ENCODE measurements at places on chromosomes 2 and 18.

DNA sequence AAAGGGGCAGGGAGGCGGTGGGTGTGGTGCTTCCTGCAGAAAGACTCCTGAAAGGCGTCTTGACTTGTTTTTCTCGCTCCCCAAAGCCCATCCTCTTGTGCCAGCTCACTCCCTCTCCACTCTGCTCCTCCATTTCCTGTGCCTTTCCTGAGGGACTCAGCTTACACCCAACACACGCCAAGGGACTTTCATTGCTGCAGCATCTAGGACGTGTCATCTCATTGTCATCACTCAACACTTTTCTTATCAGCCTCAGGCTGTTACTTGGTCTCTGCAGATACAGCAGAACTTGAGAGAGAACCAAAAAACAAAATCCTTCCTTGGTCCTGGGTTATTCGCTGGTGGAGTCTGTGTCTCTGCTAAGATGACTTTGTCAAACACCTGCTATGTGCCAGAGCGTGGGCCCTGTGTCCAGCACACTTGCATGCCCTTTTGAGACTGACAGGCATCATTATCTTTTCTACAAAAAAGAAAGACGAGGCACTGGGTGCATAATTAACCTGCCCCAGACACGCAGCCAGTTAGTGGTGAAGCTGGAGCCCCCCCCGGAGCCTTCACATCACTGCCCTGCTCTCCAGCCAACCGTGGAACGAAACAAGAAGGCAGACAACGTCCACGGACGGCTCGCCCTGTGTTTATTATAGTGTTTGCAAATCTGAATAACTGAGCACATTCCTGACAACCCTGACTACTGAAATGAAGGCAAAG is 261.7 kb upstream of the HDAC4 start:
- DNase-seq: no peak

- DNase-seq: peak; percentile 50
These were observed 25.4 kb upstream of the CHN1 start for GRCh38 chr2:175030380-175031271.

GRCh38 chr2:60867007-60867406 is 14.4 kb upstream of the REL start:
- DNase-seq: no peak

DNA sequence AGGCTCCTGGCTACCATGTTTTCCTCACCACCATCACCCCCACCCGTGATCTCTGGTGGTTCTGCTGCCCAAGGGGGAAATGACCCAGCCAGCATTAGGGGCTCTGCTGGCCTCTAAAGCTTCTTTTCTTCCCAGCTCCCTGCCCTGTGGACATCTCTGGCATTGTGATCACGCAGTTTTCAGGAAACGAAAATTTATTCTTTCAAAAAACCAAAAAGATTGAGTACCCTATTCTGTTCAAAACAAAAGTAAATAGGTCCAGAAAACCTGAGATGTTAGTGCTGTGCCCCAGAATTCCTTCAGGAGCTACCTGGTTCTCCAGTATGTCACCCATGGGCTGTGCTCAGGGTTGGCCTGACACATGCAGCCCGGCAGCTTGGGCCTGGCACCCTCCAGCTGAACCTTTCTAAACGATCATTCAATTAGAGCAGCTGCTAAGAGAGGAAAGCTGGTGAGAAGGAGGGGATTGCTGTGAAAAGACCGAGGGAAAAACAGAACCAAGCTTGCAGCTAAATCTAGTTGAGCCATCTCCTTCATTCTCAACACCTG is 157.5 kb downstream of the MGAT5 start:
- no peak for DNase-seq

GRCh38 chr2:218265626-218266025 is 4.3 kb downstream of the AAMP start:
- DNase-seq: no peak

- no peak for DNase-seq
These were observed 73.4 kb upstream of the ITPRID2 start for GRCh38 chr2:181818058-181818680.

DNA sequence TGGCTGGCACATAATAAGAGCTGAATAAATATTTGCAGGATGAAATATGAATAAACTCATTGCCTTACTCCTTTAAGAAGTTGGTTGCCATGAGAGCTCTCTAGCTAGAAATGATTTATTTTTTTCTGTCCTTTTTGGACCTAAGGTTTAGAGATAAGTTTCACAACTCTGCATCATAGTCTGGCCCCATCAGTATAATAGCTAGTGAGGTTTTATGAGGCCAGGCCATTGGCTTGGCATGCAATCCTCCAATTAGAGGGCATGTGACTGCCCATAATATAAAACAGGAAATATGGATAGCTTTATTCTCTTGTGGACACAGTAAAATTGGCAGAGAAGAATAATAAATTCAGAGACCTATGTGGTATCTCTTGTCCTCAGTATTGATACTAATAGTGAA is 26.2 kb upstream of the INSIG2 start:
- DNase-seq: peak; percentile 48

DNA sequence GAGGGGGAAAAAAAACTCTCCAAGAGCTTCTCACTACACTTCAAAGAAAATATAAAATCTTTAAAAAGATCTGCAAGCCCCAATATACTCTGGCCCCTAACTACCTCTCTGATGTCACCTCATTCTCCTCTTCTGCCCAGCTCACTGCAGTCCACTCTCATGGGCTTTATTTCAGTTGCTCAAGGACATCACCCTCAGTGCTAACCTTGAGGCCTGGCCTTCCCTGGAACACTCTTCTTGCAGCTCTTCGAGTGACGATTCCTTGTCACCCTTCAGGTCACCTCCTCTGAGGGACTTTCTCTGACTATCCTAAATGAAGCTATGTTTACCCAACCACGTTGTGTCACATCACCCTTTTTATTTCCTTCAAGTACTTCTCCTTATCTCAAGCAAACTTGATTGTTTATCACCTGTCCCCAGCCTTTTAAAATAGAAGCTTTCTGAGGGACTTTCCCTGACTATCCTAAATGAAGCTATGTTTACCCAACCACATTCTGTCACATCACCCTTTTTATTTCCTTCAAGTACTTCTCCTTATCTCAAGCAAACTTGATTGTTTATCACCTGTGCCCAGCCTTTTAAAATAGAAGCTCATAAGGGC is 10.4 kb downstream of the RTTN start:
- DNase-seq: no peak

GRCh38 chr2:71521436-71521950 is 68.1 kb downstream of the DYSF start:
- no peak for DNase-seq

DNA sequence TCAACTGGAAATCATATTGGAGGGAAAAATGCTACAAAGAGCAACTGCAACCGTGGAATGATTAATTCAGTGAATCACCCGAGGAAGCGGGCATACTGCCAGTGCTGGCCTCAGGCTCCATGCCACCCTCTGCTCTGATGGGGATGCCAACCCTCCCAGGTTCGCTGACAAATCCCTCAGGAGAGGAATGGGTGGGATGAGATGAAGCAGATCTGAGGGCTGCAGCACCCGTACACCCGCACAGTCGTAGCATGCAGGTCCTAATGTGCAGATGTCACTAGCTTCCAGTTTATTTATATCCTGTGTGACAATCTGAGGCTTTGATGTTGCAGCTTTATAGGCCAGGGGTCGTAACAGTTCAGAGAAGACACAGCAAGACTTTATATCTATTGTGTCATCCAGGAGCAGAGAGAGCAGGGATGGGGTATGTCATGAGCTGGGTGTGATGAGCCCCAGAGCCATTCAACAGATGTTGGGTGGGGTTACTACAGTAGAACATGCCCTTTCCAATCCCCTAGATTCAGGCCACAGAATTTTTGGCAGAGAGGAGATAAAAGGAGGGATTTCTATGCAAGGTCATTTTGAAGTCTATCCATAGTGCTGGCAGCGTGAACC is 44.6 kb downstream of the DPP4 start:
- DNase-seq: peak; percentile 92

DNA sequence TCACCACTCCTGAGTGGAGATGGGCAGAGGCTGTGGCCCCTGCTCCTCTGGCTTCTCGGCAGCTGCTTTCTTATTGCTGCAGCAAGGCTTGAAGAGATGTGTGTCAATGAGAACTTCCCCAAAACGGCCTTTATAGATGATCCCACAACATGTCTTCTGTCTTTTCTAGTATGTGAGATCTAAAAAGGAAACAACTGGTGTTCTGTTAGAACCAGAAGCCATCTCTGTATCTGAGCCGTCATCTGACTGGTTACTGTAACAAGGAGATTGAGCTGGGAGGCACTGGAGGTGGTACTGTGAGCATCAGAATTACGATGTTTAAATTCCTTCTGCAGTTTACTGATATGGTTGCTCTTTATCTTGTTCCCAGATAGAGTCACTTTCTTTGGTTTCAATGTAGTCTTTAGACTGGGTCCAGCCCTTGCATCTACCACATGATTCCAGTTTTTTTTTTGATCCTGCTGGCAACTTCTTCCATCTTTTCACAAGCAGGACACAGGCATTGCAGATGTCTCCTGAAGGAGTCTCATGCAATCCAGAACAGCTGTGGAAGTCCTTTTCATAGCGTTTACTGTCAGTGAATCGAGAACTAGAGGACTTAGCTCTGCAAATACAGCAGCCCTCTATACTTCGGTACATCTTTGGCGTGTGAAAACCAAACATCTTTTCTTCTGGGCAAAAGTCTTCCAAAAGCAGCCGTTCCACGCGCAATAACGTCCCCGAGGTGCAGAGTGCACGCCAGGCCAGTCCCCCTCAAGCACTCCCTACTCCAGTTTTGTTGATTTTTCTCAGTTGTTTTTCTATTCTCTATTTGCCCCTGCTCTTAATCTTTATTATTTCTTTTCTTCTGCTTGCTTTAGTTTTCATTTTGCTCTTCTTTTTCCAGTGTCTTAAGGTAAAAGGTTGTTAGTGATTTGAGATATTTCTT is 29.7 kb downstream of the TAF4B start:
- peak; percentile 5 for DNase-seq

GRCh38 chr18:8754995-8755960 is 49.9 kb downstream of the MTCL1 start:
- peak; percentile 77 for DNase-seq

GRCh38 chr2:121564905-121565304 is 34.2 kb downstream of the RNU4ATAC start:
- DNase-seq: no peak

- DNase-seq: peak; percentile 64
These were observed 53.9 kb downstream of the PRKRA start for GRCh38 chr2:178397002-178397605.

DNA sequence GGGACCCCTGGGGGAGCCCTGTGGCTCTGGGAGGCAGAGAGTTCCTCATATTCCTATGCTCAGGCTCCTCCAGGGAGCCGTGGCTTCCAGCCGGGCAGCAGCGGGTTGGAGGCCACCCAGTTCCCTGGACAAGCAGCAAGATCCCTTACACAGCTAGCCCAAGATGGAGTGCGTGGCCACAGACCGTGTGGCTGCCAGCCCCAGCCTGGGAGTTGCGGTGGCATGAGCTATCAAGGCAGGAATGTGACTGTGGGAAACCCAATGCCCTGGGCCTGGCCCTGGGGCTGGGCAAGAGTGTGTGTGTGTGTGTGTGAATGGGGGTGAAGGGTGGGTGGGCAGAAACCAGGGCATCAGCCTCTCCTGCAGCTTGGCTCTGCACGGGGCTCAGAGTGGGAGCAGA is 130.5 kb downstream of the DYSF start:
- DNase-seq: no peak

DNA sequence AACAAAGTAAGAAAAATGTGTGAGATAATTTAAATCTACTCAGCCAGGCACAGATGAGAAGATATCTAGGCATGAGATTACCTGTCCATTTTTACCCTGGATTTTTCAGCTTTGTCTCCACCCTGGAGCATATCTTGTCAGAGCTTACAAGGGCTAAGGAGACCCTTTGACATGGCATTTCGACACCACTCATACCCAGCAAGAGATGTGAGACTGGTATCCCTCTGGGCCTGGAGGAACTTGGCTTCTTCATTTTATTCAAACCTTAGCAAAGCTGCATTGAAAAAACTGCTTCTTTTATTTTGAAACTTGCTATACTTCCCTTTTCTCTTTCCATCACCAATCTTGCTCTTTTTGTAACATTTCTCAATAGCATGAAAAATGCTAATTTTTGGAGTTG is 194.9 kb upstream of the HNMT start:
- no peak for DNase-seq

- no peak for DNase-seq
These were observed 214.4 kb downstream of the SRBD1 start for GRCh38 chr2:45396671-45397070.

DNA sequence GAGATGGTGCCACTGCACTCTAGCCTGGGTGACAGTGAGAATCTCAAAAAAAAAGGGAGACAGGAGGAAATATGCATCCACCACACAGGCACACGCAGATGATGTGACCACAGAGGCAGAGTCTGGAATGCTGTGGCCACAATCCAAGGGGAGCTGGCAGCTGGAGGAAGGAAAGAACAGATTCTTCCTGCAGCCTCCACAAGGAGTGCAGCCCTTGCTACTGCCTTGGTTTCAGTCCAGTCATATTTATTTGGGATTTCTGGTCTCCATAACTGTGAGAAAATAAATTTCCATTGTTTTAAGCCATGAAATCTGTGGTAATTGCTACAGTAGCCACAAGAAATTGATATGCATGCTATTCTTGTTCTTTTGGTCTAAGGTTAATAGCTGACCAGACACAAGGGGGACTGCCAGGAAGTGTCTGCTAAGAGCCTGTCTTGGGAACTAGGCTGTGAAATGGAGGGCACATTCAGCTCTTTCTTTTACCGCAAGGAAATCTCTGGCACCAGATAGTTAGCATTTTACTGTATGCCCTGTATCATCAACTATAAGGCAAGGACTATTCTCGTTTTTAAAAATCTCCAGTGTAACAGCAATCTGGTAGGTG is 133.1 kb upstream of the SEC11C start:
- peak; percentile 50 for DNase-seq

DNA sequence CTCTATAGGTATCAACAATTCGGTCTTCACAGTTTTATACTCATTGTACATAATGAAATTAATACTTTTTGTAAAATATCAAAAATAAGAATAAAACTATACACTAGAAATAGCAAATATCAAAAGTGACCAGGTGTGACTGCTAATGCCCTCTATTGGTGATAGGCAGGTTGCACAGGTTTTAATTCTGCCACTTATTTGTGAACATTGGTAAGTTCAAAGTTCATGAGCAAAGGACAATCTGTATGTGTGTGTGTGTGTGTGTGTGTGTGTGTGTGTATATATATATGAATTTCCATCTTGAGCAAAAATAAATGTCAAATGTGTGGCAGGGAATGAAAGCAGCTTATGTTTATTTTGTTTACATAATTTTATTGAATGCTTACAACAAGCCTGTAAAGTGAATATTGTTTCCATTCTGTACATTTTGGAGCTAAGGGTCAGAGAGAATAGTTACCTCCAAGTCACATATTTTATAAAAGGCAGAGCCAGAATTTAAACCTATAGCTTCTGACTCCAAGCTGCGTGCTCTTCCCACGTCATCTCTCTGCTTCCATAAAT is 537.4 kb downstream of the CPS1 start:
- peak; percentile 9 for DNase-seq
